ENCODE measurements at places on chromosomes 11 and 22.

- no peak for DNase-seq
Measured at GRCh38 chr22:30582788-30583545, 8.5 kb upstream of the GAL3ST1 start.

DNA sequence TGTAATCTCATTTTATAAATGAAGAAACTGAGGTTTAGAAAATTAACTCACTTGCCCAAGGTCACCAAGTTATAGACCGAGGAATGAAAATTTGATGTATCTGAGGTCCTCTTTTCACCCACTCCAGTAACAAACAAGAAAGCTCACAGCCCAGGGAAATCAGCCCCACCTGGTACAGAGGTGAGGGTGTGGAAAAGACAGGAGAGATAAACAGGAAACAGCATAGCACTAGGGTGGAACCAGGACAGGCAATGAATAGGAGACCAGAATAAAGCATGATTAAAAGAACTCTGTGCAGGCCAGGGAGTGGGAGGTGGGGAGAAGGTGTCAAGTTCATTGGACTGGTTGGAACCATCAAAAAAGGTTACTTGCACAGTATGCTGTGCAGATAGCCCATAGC lies 46.2 kb upstream of the SMCO4 start:
- DNase-seq, result no peak

- DNase-seq, result no peak
Measured at GRCh38 chr11:92131289-92131865, 93.2 kb upstream of the FAT3 start.

DNA sequence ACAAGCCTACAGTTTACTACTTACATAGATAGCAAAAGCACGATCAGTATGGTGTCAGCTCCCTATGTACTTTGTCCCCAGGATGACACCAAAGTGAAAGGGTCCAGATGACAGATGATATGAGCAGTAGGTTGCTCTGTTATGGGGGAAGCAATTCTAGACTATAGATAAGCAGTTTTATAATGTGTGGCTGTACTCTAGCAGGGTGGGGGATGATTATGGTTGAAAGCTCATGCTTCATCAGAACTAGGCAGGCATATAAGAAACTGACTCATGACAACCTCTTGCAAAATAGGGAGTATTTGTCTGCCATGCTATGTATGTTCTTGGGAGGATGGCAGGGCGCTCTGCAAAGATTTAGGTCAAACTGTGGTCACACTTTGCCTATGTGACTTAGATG lies 158.2 kb upstream of the ZBED5 start:
- DNase-seq, result no peak

DNA sequence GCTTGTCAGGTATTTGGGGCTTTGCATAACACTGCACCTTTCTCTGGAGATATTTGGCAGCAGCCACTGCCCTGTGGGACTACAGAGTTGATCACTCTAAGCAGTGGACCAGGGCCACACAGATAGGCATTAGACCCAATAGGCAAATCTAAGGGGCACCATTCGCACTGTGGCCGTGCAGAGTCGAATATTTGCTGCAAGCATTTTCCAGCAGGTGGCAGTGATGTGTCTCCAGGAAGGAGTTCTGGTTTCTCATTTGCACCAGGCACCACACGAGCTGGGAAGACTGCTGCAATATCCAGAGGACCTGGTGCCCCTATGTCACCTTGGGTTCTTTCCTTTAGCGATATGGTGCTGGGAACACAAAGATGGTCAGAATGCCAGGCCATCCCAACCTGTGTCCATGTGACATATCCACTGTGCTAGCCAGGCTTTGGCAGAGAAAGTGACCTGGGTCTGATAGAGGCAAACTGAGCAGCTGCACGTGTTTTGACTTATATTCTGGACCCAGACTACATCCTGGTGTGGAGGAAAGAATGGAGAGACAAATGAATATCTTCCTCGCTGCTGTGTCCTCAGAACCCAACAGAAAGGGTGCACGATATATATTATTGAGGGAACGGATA lies 318.7 kb downstream of the BUD13 start:
- DNase-seq, result no peak

DNA sequence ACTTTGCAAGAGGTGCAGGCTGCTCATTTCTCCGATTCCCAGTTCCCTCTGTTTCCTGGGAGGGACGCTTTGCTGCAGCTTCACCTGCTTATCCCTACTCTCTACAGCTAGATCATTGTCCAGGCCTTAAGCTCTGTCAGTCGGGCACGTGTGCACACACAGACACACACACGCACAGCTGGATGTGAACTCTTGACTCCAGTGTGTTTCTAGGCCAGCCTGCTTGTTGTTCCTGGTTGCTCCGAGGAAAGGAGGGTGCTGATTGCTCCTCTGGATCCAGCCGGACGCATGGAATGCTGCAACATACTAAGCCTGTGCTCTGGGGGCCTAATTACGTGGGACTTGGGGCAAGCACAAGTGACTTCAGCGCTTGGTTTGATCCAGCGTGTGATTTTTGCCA lies 19.7 kb downstream of the ZNRF3 start:
- no peak for DNase-seq

DNA sequence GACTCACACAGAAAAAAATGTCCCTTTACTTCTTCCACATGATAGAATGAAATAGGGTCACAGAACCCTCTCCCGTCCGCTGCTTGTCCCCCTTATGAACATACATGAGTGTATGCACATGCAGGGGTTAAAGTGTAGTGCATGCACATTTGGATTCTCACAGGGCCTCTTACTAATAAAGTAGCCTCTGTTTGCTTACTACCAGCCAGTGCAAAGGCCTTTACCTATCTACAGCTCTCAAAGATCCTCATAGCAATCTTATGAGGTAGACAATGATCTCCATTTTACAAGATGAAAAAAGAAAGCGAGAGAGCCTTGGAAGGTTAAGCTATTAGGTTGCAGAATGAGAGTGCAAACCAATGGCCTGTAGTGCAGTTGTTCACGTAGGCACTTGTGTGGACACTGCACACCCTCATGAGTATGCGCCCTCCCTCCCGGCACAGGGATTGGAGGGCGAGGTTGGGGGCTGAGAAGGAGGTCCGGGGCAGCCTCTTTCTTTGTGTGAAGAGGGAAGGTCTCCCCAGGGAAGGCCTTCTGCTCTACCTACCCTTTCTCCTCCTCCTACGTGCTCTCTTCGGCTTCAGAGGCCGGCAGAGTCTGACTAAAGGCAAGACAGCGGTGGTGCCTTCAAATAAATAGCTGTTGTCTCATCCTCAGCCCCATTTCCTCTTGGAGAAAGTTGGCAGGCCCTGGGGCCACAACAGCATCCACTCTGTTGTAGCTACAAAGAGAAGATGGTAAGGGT lies 91.3 kb downstream of the CEP164 start:
- no peak for DNase-seq

GRCh38 chr22:43897751-43898261 lies 6.0 kb upstream of the PNPLA5 start:
- DNase-seq, result no peak

DNA sequence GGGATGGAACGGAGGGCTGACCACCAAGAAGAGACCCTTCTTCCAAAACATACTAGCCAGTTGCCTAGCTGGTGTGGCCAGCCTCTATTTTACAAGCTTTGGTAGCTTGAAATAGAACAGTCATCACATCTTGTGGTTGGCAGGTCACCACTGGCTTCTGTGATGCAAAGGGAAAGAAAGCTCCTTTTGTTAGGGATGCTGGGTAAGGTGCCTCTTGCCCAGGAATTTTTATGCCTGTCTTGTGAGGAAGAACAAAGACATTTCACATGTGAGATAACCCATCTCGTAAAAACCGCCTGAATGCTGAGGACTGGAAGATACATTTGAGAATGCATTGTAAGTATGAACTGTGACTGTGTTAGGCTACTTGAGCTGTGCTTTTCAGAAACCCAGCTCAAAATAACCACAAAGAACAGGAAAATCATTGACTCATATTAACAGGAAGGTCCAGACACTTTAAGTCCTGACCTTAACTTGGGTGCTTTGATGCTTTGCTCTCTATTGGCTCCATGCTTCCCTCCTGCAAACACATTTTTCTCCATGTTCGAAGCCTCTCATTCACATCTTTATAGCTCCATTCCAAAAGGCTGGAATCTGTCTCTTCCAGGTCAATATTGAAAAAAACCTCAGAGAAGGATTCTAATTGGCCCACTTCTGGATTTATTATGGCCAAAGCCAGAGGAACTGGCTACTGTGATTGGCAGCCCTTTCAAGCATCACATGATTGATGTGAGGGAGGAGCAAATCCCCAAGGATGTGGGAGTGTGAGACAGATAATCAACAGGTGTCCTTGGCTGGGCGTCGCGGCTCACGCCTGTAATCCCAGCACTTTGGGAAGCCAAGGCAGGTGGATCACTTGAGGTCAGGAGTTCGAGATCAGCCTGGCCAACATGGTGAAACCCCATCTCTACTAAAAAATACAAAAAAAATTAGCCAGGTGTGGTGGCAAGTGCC lies 53.9 kb downstream of the MICAL2 start:
- DNase-seq, result peak; percentile 93

- DNase-seq, result no peak
Measured at GRCh38 chr11:73087730-73088129, 54.4 kb downstream of the FCHSD2 start.
